ENCODE measurements at places on chromosomes 12 and 14.

- no peak for DNase-seq
Measured at GRCh38 chr14:81176241-81176640, 44.5 kb downstream of the GTF2A1 start.

- DNase-seq = no peak
Measured at GRCh38 chr14:100740929-100741328, 14.2 kb downstream of the DLK1 start.

GRCh38 chr14:54226103-54226502 is 170.7 kb upstream of the CDKN3 start:
- DNase-seq = no peak

GRCh38 chr12:84070292-84070691 is 842.3 kb downstream of the SLC6A15 start:
- DNase-seq = no peak

DNA sequence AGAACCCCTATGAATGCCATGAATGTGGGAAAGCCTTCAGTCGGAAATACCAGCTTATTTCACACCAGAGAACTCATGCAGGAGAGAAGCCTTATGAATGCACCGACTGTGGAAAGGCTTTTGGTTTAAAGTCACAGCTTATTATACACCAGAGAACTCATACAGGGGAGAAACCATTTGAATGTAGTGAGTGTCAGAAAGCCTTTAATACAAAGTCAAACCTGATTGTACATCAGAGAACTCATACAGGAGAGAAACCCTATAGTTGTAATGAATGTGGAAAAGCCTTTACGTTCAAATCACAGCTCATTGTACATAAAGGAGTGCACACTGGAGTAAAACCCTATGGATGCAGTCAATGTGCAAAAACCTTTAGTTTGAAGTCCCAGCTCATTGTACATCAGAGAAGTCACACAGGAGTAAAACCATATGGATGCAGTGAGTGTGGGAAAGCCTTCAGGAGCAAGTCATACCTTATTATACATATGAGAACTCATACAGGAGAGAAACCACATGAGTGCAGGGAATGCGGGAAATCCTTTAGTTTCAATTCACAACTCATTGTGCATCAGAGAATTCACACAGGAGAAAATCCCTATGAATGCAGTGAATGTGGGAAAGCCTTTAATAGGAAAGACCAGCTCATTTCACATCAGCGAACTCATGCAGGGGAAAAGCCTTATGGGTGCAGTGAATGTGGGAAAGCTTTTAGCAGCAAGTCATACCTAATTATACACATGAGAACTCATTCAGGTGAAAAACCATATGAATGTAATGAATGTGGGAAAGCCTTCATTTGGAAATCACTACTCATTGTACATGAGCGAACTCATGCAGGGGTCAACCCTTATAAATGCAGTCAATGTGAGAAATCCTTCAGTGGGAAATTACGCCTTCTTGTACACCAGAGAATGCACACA is 22.3 kb downstream of the ZNF268 start:
- DNase-seq = no peak

Measured in C1 segment of cervical spinal cord (tissue), 14 donors.